ENCODE measurements at places on chromosomes 5 and 9. TPM values are rescaled to one million over a fixed set of nuclear protein-coding genes. Genes with fewer than 3 reads are reported as not detected.

Gene HSD17B3
- total RNA-seq: 1.7 TPM

Gene JAK2
- 18.9 TPM for total RNA-seq

Gene ACTBL2
- not detected for total RNA-seq

- DNase-seq: no peak
Measured at GRCh38 chr5:93654676-93655075, 71.7 kb downstream of the NR2F1 start.

- no peak for DNase-seq
Measured at GRCh38 chr9:124544535-124544934, 37.3 kb upstream of the NR5A1 start.

DNA sequence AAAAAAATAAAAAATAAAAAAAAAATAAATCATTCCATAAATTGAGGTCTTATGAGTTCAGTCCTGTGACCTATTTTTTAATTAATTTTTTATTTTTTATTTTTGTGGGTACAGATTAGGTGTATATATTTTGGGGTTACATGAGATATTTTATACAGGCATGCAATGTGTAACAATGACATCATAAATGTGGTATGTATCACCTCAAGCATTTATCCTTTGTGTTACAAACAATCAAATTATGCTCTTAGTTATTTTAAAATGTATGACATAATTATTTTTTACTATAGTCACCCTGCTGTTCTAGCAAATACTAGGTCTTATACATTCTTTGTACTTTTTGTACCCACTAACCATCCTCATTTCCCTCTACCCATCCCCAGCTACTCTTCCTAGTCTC lies 537.9 kb downstream of the HINT1 start:
- no peak for DNase-seq

- DNase-seq: no peak
Measured at GRCh38 chr5:35863159-35863558, 6.5 kb downstream of the IL7R start.

GRCh38 chr9:90970608-90971007 lies 169.0 kb downstream of the SYK start:
- no peak for DNase-seq

DNA sequence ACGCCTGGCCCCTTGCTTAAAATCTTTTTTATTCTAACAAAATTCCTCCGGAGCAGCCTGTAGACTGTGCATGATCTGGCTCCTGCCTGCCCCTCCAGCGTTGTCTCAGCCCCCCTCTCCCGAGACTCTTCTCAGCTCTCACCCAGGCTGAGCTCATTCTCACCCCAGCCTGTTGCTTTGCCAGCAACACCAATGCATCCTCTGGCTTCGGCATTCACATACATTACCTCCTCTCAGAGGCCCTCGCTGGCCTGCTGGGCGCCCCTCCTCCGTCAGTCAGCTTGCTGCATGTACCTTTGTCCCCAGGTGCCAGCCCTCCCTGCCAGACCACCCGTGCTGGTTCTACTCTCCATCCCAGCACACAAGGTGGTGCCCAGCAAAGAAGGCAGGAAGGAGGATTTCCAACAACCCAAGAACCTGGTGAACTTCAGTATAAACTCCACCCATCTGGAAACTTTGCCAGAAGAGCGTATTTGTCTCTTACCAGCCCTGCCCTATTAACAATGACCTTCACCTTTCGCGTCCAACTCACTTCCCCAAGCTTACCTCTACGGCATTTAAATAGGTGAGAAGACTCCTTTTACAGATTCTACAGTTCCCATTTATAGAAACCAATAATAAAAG lies 35.0 kb downstream of the MYO10 start:
- no peak for DNase-seq

- DNase-seq: no peak
Measured at GRCh38 chr5:93926831-93927620, 185.6 kb upstream of the POU5F2 start.

Data from left colon (tissue), 2 donors.